Activated T-cell treated with anti-CD3 and anti-CD28 coated beads, Interleukin-2, amount 50 U/mL, for 72 hours (primary cell): ENCODE measurements at places on chromosomes 6 and 20. TPM values are rescaled to one million over a fixed set of nuclear protein-coding genes. Genes with fewer than 3 reads are reported as not detected.

CRISP1 gene
- not detected for total RNA-seq

- H3K27ac ChIP-seq: no peak overlapping the region
- no peak for DNase-seq
- H3K4me1 ChIP-seq: peaks cover 9% of the 10 kb centered on the region
- H3K4me3 ChIP-seq: no peak overlapping the region
- H3K27me3 ChIP-seq: no peaks in the 10 kb centered on the region
Observed at GRCh38 chr20:50967586-50967985, 9.0 kb downstream of the MOCS3 start.

DNA sequence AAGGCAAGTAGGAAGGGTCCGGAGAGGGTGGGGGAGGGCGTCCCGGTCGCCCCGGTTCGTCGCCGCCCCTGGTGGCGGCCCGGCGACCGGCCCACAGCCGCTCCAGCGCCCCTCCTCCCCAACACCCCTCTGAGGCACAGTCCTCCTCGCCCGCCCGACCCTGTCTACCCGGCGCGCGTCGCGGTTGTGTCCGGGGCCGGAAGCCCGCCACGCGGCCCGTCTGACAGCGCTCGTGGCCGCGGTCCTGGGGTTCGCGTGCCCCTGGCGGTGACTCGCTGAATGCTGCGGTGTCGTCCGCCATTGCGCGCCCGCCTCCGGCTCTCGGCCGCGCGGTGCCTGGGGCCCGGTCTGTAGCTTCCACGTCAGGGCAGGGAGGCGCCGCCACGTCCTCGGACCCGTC is 335.3 kb upstream of the DEFB115 start:
- H3K27ac ChIP-seq: no peak overlapping the region
- DNase-seq: no peak
- H3K36me3 ChIP-seq: peaks cover 21% of the 10 kb centered on the region
- H3K27me3 ChIP-seq: no peaks in the 10 kb centered on the region
- no peaks in the 10 kb centered on the region for H3K4me1 ChIP-seq
- no peak overlapping the region for H3K4me3 ChIP-seq

HLA-DRB1 gene
- total RNA-seq: 7.4 TPM

DNA sequence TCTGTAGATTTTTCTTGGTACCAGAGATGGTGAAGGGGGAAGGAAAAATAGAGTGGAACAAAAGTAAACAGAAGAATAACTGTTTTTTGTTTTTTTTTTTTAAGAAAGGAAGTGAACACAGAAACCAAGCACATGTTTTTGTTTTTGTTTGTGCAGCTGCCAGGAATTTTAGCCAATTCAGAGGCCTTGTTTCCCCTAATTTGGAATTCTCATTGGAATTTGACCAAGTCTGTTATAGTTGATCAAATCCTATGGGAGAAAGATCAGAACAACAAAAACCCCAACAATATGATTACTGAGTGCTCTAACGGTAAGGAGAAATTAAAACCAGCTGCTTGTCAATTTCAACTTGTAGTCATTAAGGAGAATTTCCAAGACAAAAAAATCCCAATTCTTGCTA is 18.2 kb upstream of the IL22RA2 start:
- H3K27ac ChIP-seq: no peak overlapping the region
- no peaks in the 10 kb centered on the region for H3K4me1 ChIP-seq
- no peak for DNase-seq
- no peaks in the 10 kb centered on the region for H3K27me3 ChIP-seq

DNA sequence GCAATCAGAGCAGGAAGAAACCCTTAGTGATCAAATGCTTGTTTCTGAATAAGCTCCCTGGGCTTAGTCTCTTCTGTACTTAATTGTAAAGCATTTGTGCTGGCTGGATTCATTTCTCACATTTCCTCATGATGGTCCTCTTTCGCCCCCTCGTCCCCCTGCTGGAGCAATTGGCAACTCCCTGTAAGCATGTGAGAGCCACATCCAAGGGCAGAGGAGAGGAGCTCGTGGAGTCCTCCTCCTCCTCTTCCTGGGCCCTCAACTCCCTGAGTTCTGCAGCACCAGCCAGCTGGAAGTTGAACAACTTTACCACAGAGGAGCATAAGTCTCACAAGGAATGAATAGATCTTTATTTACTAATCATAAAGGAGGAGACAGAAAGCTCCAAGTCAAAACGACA is 12.6 kb downstream of the ANKEF1 start:
- no peak overlapping the region for H3K4me3 ChIP-seq
- H3K4me1 ChIP-seq: no peaks in the 10 kb centered on the region
- no peaks in the 10 kb centered on the region for H3K27me3 ChIP-seq
- no peaks in the 10 kb centered on the region for H3K36me3 ChIP-seq
- H3K27ac ChIP-seq: no peak overlapping the region
- no peak for DNase-seq

DNA sequence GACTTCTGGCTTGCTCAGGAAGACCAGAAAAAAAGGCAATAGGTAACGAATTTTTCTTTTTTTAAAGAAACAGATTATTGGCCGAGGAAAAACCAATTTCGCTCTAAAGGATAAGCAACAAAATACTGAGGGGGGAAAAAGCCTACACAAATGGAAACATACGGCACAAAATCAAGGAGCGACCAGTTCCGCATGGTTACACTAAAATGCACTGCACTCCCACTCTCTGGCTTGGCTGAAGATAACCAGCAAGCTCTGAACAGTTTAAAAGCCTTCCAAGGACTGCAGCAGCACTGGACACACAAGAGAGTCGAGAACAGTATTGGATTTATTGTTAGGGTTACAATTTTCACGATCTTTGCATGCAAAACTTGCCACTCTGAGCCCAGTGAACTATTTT is 881 bp upstream of the MAP7 start:
- H3K27me3 ChIP-seq: peaks cover 50% of the 10 kb centered on the region
- H3K36me3 ChIP-seq: no peaks in the 10 kb centered on the region
- peak overlapping the region; percentile 49 for H3K4me3 ChIP-seq
- H3K27ac ChIP-seq: no peak overlapping the region
- no peak for DNase-seq

DNA sequence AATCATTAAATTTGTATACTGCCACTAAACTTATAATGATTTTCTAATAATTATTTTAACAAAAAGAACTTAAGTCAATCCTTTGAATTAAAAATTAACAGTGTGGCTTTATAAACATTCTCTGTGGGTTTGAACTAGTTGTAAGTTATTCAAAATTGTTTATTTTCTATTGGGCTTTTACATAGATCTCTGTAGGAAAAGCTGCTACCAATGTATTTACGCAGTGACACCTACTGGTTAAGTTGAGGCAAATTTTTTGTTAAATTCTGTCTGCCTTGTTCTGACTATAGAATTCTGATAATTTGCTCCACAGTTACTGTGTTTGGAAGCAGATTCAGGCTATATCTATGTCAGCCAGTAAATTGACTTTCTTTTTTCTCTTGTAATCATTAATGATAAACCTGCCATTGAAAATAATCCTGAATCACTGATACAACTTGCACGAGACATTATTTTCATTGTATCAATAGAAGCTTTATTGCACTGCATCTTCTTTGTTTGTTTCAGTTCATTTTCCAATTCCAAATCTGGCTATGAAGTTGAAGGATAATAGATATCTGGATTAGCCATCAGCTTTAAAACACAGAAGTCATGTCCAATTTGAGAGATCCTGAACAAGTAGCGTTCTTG is 66.0 kb upstream of the UTRN start:
- H3K36me3 ChIP-seq: peaks cover 2% of the 10 kb centered on the region
- no peak for DNase-seq
- peaks cover 41% of the 10 kb centered on the region for H3K4me1 ChIP-seq
- H3K27ac ChIP-seq: no peak overlapping the region

GRCh38 chr6:145699462-145699861 is 35.9 kb downstream of the EPM2A start:
- no peaks in the 10 kb centered on the region for H3K4me1 ChIP-seq
- H3K27ac ChIP-seq: no peak overlapping the region
